ENCODE measurements at places on chromosomes 5 and 9.
A peak's percentile ranks its signal among the peaks of the same experiment; 100 is the strongest.

- DNase-seq: no peak
These were observed 274.8 kb downstream of the DOCK8 start for GRCh38 chr9:489198-490197.

DNA sequence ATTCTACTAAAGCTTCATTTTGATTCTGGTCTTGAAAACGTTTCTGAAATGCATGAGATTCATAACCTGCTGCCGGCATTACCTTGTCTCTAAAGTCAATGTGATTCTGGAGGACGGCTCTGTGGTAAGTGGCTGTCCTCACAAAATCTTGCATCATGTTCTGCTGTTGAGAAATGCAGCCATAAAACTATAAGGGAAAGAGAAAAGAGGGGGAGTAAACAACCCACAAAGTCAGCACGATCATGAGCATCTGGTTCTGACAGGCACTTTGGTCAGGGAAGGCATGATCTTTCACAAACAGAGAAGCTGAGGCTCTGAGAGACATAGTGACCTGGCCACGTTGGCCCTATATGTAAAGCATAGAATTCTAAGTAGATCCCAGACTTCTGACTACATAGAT, 168.9 kb upstream of the PUM3 start:
- no peak for DNase-seq

DNA sequence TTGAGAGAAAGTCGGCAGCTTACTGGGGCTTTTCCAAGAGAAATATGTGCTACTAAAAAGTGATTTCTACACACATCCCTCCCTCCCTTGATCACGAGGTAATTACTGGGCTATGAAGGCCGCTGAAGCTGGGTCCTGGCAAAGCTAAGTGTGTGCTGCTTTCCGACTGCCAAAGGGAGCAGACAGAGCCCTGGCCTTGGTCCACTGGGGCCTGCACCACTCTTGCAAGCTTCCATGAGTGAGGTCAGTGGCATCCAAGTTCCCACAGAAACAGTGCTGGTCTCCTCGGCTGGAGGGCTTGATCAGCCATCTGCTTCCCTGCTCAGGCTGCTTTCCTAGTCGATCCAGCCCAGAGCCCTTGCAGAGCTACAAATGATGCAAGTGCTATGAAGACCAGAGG, 154.8 kb upstream of the LHFPL2 start:
- no peak for DNase-seq

GRCh38 chr9:124202447-124202971, 55.2 kb upstream of the NEK6 start:
- DNase-seq: no peak

- DNase-seq: no peak
These were observed 129.1 kb downstream of the CACNA1B start for GRCh38 chr9:138006576-138007233.

DNA sequence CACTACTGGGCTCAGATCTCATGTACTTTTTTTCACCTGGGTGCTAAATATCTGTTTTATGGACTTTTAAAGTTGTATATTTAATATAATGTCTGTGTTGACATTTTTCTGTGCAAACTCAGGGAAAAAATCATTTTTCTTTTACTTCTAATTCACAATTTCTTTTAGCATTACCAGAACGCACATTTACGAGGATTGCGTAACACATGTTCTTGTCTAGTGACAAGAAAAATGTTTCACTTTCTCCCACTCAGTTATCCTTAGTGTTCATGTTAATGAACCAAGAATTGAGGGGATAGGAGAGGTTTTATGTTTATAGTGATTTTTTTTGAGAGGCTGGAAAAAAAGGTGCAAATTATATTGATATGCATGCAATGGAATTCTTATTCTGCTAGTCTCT, 86.3 kb upstream of the PJA2 start:
- no peak for DNase-seq

DNA sequence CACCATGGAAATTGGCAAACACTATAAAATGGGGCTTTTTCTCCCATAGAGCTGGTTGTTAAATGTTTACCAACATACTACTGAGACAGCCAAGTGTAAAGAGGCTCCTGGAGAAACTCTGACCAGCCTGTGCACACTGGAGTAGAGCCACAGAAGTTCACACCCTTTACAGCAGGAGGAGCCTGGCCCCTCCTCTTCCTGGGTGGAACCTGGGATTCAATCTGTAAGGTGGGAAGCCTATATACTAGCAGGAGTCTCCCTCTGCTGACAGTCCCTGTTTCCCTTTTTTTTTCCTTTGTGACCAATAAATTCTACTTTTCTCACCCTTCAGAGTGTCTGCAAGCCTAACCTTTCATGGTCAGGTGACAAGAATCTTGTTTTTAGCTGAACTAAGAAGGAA, 10.4 kb upstream of the SLC30A5 start:
- peak; percentile 50 for DNase-seq

DNA sequence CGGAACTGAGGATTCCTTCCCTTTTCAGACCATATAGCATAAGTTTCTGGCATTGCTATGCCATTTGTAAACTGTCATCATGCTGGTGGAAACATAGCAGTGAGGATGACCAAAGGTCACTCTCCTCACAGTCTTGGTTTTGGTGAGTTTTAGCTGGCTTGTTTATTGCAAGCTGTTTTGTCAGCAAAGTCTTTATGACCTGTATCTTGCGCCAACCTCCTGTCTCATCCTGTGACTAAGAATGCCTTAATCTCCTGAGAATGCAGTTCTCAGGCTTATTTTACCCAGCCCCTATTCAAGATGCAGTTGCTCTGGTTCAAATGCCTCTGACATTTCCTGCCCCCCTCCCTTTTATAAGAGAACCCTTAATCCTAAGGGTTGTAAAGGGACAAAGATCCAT, 26.7 kb upstream of the GRIA1 start:
- DNase-seq: peak; percentile 61

Measured in bronchial epithelial cell (primary cell).